ENCODE measurements at places on chromosomes 6 and 20. TPM values are rescaled to one million over a fixed set of nuclear protein-coding genes. Genes with fewer than 3 reads are reported as not detected.
A peak's percentile ranks its signal among the peaks of the same experiment; 100 is the strongest.

- DNase-seq: no peak
These were observed 109.6 kb downstream of the SCAF8 start for GRCh38 chr6:154842833-154843232.

GRCh38 chr6:117074672-117075071 lies 190.7 kb upstream of the VGLL2 start:
- DNase-seq: no peak

Gene GPR6
- total RNA-seq: not detected

- no peak for DNase-seq
These were observed 60.0 kb upstream of the PIM1 start for GRCh38 chr6:37109714-37110499.

Gene TPX2
- 2.0 TPM for total RNA-seq

GRCh38 chr6:99589290-99589672 lies 17.4 kb upstream of the PRDM13 start:
- DNase-seq: no peak

GRCh38 chr6:165702669-165703068 lies 39.6 kb upstream of the PDE10A start:
- DNase-seq: no peak

GRCh38 chr6:167892835-167893815 lies 66.4 kb downstream of the AFDN start:
- DNase-seq: no peak

Gene FOXS1
- 1.6 TPM for total RNA-seq

- no peak for DNase-seq
These were observed 38.9 kb downstream of the CD109 start for GRCh38 chr6:73734832-73735453.

- no peak for DNase-seq
These were observed 145.1 kb downstream of the RIMS1 start for GRCh38 chr6:72031471-72031870.

Gene ZNF334
- 1.3 TPM for total RNA-seq

- no peak for DNase-seq
These were observed 287.3 kb upstream of the PLN start for GRCh38 chr6:118260833-118261232.

Gene TPBG
- total RNA-seq: 5.3 TPM

GRCh38 chr6:14826456-14826855 lies 419.4 kb upstream of the JARID2 start:
- DNase-seq: no peak

Gene KIAA1755
- 8.0 TPM for total RNA-seq

- no peak for DNase-seq
These were observed 304.4 kb downstream of the PREX1 start for GRCh38 chr20:48523191-48523995.

Gene SYS1
- total RNA-seq: 23.4 TPM

GRCh38 chr6:44606504-44606903 lies 219.0 kb downstream of the CDC5L start:
- peak; percentile 47 for DNase-seq

Gene CLDN20
- total RNA-seq: not detected

- no peak for DNase-seq
These were observed 209.8 kb upstream of the FOXA2 start for GRCh38 chr20:22794200-22794599.

DNA sequence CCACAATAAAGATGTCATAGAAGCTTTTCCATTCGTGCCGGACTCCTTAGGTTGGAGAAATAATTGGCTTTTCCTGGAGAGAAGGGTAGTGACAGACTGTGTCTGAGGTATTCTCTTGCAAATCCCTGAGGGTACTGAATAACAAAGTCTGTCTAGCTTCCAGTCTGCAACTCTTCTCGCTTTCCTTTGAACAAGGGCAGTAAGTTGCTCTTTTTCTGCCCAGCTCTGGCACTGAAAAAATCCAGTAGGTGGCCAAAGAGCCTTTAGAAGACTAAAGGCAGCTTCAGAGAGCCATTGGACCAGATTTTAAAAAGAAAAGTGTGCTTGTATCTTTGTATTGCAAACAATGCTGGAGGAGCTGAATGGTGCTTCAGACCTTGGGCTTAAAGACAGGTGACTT lies 20.7 kb upstream of the RREB1 start:
- DNase-seq: no peak

DNA sequence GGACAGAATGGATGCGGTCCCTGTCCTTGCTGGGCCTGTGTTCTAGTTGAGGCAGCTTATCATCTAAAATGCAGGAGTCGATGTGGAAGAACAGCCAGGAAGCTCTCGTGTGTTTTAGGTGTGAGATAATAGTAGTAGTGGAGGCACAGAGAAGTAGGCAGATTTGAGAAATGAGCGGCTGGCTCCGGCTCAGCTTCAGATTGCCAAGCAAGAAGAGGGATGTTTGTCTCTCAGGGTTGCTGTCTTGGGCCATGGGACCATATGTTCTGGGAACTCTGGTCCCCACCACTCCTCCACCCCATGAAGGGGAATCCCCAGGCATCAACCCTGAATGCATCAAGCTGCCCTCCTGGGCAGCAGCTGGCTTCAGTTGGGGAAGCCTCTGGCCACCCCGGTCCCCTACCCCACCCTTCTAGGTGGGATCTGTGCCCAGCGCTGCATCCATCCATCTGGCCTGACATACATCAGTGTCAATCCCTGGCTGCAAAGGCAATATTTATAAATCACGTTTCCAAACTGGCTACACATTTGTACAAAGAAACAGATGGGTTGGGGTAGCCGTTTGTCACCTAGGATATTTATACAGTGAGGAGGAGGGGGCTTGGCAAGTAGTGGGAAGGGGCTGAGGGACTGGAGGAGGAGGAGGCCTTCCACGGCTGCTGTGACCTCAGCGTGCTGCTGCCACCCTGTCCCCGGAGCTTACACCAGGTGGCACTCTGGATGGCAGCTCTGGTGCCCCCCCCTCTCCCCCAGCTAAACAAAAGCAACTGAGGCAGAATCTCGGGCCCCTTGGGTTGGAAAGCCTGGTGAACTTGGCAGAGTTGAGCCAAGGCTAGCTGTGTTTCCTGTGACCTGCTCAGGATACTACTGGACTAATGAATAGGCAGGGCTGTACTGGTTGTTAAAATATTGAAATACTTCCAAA lies 64.4 kb downstream of the CD40 start:
- DNase-seq: no peak

DNA sequence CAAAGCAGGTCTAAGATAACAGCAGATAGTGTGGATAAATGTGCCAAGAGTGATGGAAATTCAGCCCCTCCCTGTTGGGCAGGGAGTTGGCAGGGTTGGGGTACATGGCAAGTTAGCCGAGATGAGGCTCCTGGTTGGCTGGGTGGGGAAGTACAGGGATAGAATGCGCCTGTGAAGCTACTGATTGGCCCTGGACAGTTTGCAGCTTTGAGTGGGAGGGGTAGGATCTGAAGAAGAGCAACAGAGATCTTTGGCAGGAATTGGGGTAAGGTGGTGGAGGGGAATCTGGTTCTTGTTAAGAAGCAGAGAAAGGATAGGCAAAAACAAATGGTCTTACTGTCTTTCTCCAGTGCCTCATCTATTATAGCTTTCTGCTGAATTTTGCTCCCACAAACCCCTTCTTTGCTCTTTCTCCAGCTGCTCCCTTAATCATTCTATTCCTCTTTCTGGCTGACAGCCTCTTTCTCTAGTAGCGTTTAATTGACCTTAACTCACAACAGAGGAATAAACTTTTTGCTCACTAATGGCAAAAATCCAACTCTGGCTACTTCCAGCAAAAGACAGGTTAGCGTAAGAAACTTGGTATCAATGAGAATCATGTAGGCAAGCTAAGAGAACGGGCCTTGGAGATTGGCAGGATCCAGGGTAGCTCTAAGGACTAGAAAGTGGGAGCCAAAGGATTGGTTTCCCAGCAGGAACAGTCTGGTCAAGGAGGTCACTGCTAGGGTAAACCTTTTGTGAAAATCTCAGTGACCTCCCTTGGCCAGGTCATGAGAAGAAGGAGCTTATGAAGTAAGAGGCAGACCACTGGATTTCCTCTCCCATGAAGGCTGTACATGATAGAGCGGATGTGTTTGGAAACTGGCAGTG lies 86.3 kb upstream of the CARMIL1 start:
- DNase-seq: peak; percentile 54

GRCh38 chr20:61658563-61658962 lies 406.5 kb downstream of the CDH4 start:
- no peak for DNase-seq

DNA sequence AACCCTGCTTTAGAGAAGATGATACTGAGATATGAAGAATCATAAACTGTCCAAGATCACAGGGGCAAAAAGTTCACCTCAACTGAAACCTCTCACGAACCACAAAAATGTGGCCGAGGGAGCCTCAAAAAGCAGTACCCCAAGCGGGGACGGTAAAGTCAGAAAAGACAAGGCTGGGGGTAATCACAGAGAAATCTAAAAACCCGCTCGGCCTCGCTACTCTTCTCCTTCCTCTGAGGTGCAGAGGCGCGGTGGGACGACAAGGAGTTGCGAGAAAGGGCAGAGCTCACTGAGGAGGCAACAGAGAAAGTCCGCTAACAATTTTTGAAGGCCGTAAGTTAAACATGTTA lies 356 bp upstream of the IRAK1BP1 start:
- DNase-seq: peak; percentile 26

DNA sequence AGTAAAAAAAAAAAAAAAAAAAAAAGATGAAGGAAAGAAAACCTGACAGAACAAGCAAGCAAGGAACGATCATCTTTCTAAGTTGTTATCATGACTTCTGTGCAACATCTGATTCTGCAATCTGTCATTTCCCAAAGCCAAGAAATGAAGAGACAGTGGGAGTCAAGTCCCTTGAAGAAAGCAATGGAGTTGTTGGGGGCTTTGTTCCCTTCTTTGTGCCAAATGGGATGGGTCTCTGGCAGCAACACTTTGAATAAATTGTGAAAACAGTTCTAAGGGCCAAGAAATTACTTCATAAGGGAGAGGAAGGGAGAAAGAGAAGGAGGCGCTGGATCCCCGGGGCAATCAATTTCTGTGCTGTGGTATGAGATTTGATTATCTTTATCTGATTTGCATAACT lies 33.3 kb upstream of the RSPO3 start:
- no peak for DNase-seq

Gene FRK
- 4.8 TPM for total RNA-seq
